ENCODE measurements at places on chromosomes 2 and 18.

- peak; percentile 42 for DNase-seq
Observed at GRCh38 chr2:101012706-101013181, 10.7 kb downstream of the RPL31 start.

- DNase-seq, result peak; percentile 28
Observed at GRCh38 chr2:233832869-233833311, 21.4 kb downstream of the HJURP start.

DNA sequence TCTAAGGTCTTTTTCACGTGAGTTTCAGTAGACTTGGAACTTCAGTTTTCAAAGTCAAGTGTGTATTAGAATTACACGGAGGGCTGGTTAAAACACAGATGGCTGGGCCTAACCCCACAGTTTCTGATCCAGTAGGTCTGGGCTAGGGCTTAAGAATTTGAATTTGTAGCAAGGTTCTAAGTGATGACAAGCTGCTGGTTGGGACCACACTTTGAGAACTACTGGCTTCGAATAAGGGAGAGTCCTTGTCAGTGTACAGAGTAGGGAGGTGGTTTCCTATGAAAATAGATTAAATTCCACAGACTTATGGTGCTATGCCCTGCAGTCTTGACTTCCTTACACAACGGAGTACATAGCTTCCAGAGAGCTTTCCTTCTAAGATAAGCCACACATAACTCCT is 4.5 kb downstream of the RHOB start:
- no peak for DNase-seq

GRCh38 chr18:6728809-6729246 is 688 bp upstream of the ARHGAP28 start:
- DNase-seq, result no peak

GRCh38 chr2:137966043-137966442 is 1.8 kb downstream of the HNMT start:
- no peak for DNase-seq

- peak; percentile 77 for DNase-seq
Observed at GRCh38 chr2:17538844-17539554, 1.5 kb upstream of the VSNL1 start.

GRCh38 chr18:58823412-58823811 is 41.3 kb upstream of the ZNF532 start:
- DNase-seq, result no peak

GRCh38 chr2:226766352-226767055 is 33.1 kb downstream of the IRS1 start:
- DNase-seq, result no peak

GRCh38 chr2:101617796-101618195 is 79.7 kb upstream of the MAP4K4 start:
- no peak for DNase-seq

DNA sequence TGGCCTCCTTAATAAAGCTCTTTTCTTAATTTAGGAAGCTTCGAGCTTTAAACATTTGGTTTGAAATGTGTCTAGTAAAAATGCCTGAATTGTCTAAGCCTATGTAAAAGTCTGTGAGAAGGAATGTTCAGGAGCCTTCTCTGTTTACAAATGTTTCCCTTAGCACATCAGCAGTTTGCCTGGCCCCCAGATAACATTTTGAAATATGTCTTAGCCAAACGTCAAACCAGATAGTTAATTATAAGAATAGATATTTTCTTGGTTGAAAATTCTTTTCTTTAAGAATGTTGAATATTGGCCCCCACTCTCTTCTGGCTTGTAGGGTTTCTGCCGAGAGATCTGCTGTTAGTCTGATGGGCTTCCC is 498.6 kb downstream of the CCDC85A start:
- DNase-seq, result no peak

- DNase-seq, result no peak
Observed at GRCh38 chr2:94994063-94994913, 31.2 kb upstream of the MAL start.

Measured in NCI-H2227 treated with DMSO at 0.1 percent for 48 hours (cell line).